GM06990 (cell line): ENCODE measurements at places on chromosomes 12 and 14.

DNA sequence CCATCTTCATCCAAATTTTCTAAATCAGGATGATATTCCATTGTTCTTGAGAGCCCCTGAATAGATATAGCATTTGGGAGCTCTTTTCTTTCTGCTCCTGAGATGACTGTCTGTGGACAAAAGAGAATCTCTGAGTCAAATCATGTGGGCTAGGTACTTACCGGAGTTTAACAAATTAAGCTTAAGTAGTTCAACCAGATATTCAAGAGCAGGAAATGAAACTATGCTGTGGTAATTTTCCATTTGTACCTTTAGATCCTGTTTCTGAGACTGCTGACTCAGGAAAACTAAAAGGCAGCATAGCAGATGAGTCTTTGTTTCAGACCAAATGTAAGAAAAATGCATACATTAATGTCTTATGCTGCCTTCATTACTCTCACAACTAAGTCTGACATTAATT is at the start of gene CLEC7A:
Gene CLEC7A (minus strand): TSS at position 158 of the 400 bp plus-strand sequence. CDS start 117 bp downstream, at position 41.
- peak; percentile 36 for DNase-seq

GRCh38 chr14:102802834-102803523 is 25.7 kb downstream of the TRAF3 start:
- DNase-seq: no peak

DNA sequence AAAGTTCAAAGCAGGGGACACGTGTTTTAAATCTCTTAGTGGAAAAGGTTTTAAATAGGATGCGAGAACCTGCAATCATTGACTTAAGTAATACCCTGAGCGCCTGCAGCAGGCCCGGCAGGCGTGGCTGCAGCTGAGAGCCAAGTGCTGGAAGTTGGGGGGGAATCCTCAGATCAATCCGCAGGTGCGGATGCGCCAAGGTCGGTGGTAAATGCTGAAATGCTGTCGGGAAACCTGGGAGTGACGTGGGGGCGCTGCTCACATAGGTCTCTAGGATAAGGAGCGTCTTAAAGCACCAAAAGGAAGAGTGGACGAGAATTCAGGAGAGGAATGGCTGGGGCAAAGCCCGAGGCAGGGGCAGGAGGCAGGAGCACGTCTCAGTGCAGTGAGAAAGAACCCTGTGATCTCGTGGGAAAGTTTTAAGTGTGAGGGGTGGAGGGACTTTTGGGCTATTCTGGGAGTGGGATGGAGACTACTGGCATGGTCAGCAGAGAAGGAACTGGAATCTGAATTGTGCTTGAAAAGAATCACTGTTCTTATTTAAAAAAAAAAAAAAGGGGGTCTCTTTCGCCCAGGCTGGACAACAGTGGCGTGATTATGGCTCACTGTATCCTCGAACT is 883 bp upstream of the CDCA4 start:
- no peak for DNase-seq

GRCh38 chr12:33476058-33476457 is 36.4 kb upstream of the SYT10 start:
- no peak for DNase-seq

DNA sequence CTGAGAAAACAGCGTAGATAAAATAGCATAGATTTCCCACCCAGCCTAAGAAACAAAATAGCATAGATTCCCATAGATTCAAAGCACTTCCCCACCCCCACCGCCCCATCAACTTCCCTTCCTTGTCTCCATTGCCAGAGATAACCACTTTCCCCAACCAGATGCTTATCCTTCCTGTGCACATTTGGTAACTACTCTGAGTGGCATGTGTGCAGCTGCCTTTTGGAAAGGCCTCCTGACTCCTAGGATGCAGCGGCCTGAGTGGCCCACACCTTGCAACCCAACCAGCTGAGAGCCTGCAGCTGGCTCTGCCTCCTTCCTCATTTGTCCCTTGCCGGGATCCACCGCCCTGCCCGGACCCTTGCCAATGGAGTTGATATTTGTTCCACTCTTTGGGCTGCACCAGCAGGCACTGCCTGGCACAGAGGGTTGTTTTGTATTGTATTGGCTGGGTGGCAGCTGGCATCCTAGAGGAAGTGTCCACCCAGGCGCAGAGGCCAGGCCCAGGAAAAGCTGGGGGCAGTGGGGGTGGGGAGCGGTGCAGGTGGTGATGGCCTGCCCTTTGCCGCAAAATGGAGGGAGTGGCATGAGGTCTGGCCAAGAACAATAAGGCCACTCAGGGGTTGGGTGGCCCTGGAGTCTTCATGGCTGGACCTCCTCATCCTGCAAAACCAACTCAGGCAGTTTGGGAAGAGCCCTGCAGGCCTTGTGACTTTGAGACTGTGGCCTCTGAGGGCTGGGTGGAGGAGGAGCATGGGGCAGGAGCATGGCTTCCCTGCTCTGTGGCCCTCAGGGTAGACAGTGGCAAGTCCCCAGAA is 4.9 kb downstream of the SLC48A1 start:
- DNase-seq: no peak

DNA sequence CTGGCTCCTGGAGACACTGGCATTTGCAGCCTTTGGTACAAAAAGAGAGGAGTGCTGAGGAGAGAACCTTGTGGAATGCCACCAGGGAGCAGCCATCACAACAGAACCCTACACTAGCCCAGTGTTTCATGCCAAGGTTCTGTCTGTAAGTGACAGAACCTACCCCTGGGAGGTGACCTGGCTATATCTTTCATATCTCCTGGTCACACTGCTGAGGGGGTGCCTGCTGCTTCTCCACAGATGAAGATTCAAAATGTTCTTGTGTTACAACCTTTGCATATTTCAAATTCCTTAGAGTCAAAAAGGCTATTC is 12.7 kb upstream of the EIF4B start:
- no peak for DNase-seq

DNA sequence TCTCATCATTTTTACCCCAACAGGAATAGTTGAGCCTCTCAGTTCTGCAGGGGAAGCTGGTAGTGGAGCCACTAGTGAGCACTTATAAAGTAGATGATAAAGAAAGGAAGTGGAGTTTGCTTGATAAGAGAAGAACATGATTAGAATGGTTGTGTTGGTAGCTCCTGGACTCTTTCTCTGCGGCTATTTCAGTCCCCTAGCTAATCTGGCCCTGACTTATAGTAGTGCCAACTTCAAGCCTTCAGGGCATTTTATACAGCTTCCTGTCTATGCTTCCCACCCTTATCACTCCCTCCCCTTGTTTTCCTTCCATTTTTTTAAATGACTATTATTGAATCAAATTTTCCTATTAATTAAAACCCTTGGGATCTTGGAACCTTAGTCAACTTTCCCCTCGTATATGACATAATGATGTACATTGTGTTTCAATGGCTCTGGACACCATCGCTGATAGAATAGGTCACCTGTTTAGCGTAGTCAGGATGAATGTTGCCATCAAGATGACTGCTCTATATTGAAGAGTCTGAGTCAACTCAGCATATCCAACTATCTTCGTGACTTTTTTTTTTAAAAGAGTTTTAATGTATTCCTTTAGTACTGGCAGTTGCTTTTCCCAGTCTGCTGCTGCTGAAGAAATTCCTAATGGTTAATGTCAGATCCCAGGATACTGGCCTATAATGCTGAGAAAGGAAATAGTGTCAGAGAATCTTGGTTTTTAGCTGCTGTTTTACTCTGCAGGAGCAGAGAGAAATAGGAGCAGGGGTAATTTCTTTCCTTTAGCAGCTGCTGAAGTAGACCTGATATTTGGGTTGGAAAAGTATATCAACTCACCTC is 16.2 kb upstream of the PCNX1 start:
- DNase-seq: no peak
